ENCODE measurements at places on chromosomes 2 and 18.

- no peak for DNase-seq
These were observed 228.3 kb upstream of the SETBP1 start for GRCh38 chr18:44452346-44452745.

DNA sequence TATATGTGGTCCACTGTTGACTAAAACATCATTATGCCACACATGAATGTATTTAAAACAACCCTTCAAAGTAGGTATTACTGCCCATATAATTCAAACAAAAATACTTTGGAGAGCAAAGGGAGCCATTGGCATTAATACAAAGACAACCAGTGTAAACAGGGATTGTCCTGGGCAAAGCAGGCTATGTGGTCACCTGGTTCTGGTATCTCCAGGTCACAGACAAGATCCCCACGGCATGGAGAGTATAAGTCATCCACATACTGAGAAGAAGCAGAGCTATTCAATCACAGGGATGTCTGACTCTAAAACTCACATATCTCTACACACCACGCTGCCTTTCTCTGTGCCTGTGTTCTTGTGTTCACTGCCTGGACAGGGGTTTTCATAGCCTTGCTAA lies 81.4 kb upstream of the BZW1 start:
- DNase-seq: no peak

DNA sequence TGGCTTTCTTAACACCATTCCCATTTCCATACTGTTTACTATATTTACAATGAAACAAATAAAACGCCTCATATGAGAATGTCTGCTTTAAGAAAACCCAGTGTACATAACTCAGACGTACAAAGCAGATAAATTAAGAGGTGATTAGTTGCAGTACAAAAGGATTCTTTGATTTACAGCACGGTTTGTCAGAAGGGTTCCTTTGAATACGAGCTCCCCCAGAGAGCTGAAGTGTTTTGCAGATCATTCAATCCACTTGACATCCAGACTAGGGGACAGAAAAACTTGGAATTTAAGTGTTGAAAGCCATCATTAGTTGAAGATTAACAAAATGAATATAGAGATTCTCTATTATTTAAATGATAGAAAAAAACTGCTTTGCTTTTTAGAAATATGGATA lies 72.5 kb downstream of the RAPGEF4 start:
- DNase-seq: no peak

DNA sequence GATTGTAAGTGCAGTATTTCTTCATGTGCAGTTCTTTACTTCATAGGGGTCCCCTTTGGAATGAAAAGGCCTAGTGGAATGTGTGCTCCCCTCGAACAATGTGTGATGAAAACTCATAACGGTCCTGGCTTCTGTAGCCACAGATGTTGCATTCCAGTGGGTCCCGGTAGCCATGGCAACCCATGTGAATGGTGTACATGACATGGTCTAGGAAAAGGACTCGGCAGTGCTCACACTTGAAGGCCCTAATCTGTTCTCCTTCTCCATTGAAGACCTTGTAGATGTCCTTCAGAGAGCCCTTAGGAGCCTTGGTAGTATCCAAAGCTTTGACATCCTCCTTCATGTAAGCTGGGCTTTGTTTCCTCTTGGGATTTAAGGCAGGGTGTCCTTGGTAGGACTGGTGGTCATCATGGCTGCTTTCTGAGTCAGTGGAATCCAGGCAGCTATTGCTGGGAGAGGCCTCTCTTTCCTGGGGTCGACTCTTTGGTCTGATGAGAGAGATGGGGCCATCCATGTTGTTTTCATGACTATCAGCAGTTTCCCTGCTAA lies 144.0 kb downstream of the IKZF2 start:
- no peak for DNase-seq

DNA sequence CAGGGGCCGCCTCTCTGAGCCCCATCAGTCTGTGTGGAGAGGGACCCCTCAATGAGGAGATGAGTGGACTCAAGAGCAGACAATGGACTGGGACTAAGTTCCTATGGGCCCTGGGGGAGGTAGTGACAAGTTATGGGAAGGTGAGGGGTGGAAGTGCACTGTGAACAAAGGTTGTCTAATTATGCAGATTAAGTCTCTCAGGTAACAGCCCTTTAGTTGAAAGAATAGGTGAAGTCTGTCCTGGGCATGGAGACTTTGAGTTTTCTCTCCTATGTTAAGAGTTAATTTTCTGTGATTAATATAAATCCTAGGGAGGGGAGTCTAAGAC lies 243.8 kb downstream of the FAM210A start:
- no peak for DNase-seq

DNA sequence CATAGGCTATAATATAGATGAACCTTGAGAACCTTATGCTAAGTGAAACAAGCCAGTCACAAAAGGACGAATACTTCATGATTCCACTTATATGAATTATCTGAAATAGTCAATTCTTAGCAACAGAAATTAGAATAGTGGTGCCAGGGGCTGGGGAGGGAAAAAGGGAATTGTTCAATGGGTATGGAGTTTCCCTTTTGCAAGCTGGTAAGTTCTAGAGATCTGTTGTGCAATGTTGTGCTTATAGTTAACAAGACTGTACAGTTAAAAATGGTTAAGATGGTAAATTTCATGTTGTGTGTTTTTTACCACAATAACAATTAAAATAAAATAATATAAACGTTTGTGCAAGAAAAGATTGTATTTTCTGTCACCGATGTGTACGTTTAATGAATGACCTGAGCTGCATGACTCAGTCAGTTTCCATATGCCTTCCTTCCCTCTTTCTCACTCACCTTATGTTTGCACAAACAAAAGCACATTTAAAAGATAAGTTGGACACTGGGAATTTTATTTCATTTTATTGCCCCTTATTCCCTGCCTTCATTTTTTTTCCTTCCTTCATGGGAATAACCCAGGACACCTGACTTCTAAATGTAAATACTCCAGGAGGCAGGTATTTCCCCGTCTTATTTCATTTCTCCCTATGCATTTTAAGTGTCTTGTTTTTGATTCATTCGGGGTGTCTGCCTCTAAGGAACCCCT lies 143.7 kb upstream of the TTC39C start:
- DNase-seq: no peak
